ENCODE measurements at places on chromosomes 6 and 20.

DNA sequence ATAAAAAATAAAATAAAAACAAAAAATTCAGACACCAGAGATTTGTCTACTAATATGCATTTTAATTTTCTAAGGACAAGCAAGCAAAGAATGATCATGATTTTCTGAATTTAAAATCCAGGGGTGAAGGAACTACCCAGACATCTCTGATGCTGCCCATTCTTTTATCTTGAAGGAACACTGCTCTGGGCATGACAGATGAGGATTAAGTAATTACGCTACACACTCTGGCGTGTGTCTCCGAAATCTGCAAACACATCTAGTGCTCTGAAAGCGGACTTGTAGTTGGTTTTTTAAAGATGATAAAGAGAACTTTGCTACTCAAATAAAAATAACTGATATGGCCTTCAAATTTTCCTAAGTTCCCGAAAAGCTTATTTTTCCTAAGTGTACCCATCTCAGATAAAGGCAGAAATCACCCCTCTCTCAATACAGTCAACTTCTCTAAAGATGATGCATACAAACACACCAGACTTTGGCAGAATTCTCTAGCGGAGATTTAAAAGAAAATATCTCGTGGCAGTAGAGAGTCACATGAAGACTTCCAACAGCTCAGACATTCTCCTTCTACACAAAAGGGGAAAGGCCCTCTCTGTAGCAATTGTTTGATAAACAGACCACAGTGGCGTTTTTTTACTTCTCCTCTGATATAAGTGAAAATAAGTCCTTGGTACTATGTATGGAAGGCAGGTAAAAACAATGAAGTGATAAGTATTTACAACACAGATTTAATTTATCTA, 133.8 kb downstream of the BACH2 start:
- no peak for DNase-seq

- DNase-seq = no peak
Observed at GRCh38 chr20:50281831-50282591, 91.4 kb downstream of the CEBPB start.

GRCh38 chr6:102381203-102381602, 987.7 kb downstream of the GRIK2 start:
- no peak for DNase-seq

DNA sequence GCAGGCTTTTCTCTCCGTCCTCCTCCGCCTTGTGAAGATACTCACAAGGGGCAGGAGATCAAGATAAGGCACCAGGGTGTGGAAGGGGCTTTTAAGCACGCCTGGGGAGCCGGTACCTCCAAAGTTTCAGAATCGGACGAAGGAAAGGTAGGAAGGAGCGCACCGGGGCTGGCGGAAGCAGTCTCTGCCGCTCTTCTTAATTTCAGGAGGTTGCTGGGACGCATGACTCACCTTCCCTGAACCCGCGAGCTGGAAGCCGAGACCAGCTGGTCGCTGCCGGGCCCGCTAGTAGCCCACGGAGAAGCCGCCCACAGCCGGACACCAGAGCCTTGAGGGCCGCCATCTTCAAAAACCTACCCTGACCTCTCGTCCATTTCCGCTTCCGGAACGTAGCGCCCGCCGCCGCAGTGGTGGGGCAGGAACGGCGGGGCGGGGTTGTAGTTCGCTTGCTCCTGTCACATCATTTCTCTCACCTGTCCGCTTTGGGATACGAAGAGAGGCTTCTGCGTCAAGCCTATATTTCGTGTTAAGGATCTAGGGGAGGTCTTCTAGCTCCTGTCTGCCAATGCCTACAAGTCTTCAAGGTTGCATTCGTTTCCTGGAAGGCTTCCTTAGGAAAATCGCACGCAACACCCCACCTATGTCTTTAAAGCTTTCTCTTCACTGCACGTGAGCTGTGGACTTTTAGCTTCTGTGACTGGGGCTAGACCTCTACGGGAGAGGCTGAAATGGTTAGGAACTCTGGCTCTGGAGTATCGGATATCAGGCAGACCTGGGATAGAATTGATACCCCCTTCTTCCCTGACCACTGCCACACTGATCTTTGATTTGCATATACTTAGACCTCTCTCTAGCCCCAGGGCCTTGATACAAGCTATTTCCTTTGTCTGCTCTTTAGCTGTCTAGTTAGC, at the start of gene MRPS18A:
MRPS18A (minus strand) TSS at position 355 of the 911 bp plus-strand sequence; CDS start at position 343, 12 bp downstream.
- DNase-seq = no peak

DNA sequence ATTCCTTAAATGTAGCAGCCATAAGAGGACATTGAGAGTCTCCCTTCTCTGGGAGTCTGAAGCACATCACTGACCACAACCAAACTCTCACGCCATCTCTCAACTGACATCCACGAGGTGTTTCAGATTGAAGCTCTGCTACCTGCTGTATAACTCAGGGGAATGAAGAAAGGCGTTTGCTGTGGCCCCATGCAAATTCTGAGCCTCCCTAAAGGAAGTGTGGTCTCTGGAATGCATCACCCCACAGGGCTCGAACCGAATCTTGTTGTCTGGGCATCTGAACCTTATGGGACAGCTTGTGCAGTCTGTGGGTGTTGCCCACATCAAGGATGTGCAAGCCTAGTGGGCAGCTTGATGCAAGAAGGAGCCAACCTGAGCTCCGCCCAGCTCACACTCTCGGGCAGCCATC, 10.9 kb downstream of the PMEPA1 start:
- no peak for DNase-seq

GRCh38 chr6:43970068-43970912, 157.0 kb downstream of the MRPL14 start:
- DNase-seq = no peak

DNA sequence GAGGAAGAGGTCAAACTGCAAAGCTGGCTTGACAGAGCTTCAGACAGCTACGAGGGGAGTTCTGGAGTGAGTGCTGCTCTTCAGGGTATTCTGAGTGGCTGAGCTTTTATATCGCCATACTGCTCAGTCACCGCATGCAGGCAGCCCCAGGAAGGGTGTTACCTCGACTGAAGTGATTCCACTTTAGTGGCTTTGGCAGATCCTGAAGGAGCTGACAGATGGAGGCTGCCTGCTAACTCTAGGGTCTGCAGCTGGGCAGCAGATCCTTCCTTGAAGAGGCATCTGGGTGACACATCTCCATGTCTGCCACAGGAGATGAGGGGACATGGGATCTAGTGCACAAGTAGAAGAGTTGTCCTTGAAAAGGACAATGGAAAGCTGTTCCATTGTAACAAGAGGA, 3.7 kb upstream of the DEK start:
- DNase-seq = no peak

GRCh38 chr6:3956054-3956453, 106.9 kb downstream of the FAM50B start:
- DNase-seq = no peak
